ENCODE measurements at places on chromosomes 7 and 10.

- DNase-seq = no peak
Observed at GRCh38 chr7:24501009-24501408, 72.2 kb upstream of the PALS2 start.

GRCh38 chr10:113169853-113170460 is 219.9 kb downstream of the TCF7L2 start:
- peak; percentile 38 for DNase-seq

DNA sequence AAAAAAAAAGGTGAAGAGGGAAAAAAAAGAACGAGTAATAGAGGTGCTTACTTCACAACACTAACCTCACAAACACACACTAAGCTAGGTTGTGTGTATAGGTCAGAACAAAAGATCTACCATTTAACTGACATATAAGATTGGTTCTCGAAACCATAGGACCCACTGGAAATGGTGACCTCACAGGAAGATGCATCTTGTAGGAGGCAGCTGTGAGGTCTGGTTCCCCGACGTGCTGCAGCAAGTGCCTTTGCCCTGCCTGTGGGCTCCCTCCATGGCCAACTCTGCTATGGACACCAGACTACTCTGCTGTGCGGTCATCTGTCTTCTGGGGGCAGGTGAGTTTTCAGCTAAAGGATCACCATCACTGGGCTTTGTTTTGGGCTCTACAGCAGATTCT is 133.8 kb upstream of the PRSS1 start:
- DNase-seq = no peak

GRCh38 chr10:83908506-83908905 is 230.8 kb upstream of the GHITM start:
- no peak for DNase-seq

- no peak for DNase-seq
Observed at GRCh38 chr7:106583100-106583499, 77.9 kb downstream of the CCDC71L start.

DNA sequence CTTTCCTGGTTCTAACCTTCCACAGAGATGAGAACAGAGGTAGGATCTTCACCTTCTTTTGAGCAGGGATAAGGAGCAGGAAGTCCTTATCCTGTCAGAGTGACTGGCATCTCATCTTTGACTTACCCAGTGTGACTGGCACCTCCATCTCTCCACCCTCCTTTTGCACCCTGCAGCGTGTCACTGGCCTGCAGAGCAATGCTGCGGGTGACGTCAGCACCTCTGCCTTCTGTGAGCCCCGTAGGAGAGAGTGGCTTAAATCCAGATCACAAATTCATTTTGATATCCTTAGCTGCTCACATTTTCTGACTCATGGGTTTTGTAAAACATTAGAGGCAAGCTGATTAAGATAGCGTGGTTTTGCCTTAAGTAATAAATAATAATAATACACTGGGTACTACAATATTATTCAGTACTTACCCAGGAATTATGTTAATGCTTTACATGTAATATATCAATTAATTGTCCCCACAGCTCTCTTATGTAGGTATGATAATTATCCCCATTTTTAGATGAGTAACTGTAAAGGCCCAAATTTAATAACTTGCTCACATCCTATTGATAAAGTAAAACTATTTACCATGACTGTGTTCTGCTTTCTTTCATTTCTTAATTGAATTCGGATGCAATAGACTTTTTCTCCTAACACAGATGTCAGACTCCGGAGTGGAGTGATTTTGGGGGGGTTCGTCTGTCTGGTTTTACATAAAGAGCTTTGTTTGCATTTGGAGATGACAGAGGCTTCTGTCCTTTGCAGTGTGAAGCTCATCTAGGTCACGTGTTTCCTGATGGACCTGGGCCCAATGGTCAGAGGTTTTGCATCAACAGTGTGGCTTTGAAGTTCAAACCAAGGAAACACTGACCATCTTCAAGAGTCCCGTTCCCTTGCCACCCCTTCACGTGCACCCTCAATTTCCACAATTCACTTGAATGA is 24.9 kb downstream of the MSRB2 start:
- no peak for DNase-seq

Data from suppressor macrophage (primary cell).